Muscle of back (tissue), 13 donors: ENCODE measurements at places on chromosomes 16 and 17. TPM values are rescaled to one million over a fixed set of nuclear protein-coding genes. Genes with fewer than 3 reads are reported as not detected.
A peak's percentile ranks its signal among the peaks of the same experiment; 100 is the strongest.

The GNGT2 gene
- 0.50 TPM for polyA plus RNA-seq

The TELO2 gene
- 21.7 TPM for polyA plus RNA-seq

The TNFRSF13B gene
- polyA plus RNA-seq = 2.2 TPM

The MAF gene
- 29.7 TPM for polyA plus RNA-seq

The ABCA9 gene
- polyA plus RNA-seq = 14.0 TPM

The DHX8 gene
- 22.4 TPM for polyA plus RNA-seq

The SHISA6 gene
- polyA plus RNA-seq = 8.0 TPM

The BAHCC1 gene
- 10.7 TPM for polyA plus RNA-seq

The PDIA2 gene
- 0.50 TPM for polyA plus RNA-seq

The FA2H gene
- polyA plus RNA-seq = not detected

The ZNF423 gene
- polyA plus RNA-seq = 28.4 TPM

The VAT1L gene
- 1.9 TPM for polyA plus RNA-seq

The NAGS gene
- polyA plus RNA-seq = 0.38 TPM

The VMO1 gene
- polyA plus RNA-seq = 3.9 TPM

DNA sequence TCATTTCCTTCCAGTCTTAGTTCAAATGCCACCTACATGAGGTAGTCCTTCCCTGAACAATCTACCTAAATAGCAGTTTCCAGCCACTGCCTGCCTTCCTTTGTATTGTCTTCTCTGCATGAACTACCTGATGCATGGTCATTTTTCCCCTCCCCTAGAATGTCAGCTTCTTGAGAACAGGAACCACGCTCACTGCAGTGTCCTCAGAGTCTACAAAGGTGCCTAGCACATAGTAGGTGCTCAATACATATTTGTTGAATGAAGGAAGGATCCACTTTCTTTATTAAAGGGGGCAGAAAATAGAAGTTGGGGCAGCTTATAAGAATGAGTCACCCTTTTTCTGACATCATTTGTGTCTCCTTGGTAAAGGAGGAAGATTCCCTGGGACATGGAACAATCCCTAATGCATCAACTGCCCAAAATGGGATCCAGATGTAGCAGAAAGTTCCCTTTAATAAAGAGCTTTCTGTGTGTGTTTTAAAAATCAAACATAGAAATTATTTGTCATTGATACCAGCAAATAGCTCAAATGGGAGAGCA lies 4.4 kb upstream of the CYLD start:
- no peak for DNase-seq

DNA sequence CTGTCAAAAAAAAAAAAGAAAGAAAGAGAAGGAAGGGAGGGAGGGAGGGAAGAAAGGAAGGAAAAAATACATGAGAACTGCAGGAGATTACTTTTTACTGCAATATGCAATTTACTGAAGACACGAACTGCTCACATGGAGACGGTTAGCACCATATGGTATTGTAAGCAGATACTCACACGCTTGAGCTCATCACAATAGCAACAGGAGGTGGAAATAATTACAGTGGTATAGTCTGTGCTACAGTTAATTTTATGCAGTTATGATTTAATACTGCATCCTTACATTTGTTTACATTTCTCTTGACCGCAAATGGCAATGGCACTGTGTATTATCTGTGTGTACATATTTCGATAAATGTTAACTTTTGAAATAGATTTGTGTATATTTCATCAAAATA lies 21.4 kb upstream of the SLC46A1 start:
- no peak for DNase-seq

- peak; percentile 56 for DNase-seq
These were observed 34.5 kb downstream of the TBC1D16 start for GRCh38 chr17:80000981-80001775.

GRCh38 chr17:31321481-31321880 lies at the start of gene EVI2A:
Gene EVI2A (minus strand): TSS chr17:31321622. CDS start chr17:31319013, 2,609 bp downstream.
- peak; percentile 76 for DNase-seq

- no peak for DNase-seq
These were observed 16.6 kb downstream of the SOX8 start for GRCh38 chr16:998211-998610.

DNA sequence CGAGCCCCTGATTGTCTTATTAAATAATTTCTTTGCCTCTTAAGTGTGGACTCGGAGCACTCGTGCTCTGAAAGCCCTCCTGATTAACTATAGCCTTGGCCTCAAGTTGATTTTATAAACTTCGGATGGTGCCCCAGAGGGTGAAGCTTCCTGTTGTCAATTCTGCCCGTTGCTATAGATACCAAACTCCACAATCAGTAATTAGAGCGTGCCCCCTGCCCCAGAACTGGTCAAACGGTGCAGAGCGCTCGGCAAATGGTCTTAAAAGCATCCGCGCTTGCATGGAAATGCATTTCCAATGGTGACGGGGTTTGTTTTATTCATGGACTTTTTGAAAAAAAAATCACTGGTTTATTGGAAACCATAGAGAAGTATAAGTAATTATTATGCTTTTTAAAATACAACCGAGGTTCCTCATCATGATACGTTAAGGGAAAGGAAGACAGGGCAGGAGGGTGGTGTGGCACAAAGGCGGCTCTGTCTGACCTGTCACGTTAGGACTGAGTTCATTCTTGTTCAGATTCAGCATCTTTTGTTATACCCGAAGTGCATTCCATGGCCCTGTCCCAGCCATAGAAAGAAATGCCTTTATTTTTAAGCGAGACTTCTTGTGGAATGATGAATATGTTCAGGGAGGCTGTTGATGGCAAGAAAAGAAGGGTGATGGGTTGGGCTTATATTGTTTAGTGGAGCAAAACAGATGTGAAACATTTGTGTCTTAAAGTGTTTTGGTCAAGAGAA lies 476.4 kb downstream of the MAF start:
- no peak for DNase-seq

- peak; percentile 7 for DNase-seq
These were observed 154.2 kb upstream of the SHISA6 start for GRCh38 chr17:11086646-11087340.

DNA sequence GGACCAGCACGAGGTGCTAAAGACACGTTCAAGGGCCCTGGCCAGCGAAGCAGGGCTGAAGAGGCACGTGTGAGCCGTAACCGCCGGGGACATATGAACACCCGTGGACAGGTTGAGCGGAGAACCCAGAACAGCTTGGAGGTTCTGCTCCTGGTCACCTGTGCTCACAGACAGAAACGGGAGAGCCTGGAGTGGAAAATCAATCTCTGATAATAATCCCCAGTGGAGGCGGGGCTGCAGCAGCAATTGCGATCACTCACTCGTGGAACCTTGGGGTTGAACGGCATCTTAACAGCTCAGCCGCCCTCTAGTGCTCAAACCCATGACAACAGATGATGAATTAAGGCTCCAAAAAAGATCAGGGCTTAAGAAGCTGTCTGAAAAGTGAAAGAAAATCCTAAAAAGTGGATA lies 25.6 kb downstream of the WIPI1 start:
- no peak for DNase-seq

DNA sequence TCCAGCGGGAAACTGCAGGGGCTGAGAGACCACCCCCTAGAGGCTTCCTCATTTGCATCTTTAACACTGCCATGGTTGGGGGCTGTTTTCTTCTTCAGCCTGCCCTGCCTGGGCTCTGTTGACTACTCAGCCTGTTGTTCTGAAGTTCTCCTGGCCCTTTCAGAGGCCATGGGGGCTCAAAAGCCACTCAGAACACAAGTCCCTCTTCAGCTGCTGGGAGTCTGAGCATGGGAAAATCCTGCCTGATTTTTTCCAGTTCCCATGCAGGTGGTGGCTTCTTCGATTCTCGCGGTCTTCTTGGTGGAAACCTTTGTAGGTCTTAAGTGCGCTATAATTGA lies 36.3 kb downstream of the PLCG2 start:
- no peak for DNase-seq

DNA sequence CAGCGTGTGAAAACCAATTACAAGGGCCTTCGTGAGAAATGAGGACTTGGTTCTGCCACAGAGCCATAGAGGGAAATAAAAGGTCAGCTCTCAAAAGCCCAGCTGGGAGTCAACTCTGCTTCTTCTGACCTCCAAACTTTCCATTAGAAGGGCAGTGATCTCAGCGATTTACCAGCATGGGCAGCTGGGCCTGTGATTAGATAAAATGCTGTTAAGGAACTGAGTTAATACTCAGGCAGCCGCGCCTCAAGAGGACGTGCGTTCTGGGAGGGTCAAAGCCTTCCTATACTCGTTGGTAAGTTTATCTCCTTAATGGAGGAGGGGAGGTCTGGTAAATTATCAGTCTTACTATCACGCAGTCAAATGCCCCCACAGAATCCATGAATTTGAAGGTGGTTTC lies 480.2 kb upstream of the ERCC4 start:
- DNase-seq = no peak

DNA sequence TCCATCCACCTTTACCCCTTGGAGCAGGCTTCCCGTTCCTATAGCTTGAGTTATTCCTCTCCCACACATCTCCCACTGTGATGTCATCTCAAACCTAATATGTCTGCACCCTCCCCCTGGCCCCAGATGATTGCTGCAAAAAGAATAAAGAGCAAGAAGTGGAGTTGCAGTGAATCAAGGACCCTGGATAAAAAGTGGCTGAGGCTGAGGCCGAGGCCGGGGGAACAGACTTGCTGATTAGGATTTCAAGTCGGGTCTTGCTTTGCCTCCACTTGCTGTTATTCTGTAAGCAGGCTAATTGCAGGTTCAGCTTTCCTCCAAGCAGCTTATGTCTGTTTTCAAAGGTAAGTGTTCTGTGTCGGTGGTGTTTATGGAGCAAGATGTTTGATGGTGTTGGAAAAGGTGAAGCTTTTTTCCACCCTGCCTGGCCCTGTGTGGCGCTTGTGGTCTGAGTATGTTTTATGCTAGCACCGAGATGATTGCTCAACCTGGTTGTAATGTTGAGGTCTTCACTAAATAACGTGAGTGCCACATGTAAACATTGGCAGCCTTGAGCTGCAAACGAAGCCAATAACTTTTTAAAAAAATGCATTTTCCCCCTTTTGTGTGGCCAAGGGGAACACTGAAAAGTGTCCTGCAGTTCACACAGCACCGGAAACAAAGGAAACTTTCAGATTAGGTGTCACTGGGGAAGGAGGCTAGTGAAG lies 15.4 kb downstream of the HS3ST3B1 start:
- DNase-seq = no peak

- no peak for DNase-seq
These were observed 24.2 kb downstream of the MAP3K3 start for GRCh38 chr17:63646488-63646806.

DNA sequence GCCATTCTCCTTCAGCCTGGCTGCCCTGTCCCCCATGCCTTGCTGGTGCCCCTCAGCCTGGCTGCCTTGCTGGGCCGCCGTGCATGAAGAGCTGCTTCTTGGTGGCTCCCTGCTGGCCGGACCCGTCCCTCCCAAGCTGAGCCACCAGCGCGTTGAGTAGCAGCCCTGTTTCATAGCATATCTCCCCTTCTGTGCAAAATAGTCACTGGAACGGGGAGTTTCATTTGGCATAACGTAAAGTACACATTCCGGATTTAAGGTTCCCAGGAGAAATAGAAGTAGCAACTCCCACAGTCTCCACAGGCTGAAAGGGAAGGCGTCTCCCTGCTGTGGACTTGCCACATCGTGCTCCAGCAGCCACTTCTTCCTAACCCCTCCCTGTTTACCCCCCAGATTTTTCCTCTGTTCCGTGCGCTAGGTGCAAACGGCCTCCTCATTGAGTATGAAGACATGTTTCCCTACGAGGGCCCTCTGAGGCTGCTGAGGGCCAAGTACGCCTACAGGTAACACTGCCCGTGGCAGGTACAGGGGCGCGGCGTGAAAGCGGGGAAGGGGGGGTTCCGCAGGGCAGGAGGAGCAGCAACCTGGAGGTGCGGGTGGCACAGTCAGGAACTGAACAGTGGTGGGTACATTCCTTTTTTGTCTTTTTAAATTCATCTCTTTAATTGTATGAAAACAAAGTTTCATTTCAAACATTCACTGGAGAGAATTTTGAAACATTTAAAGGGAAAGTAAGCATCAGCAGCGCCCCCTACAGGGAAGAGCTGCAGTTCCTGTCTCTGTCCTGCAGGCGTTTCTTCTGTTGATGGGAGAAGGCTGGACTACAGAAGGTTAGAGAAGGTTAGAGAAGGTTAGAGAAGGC lies 5.8 kb upstream of the OGFOD3 start:
- no peak for DNase-seq

DNA sequence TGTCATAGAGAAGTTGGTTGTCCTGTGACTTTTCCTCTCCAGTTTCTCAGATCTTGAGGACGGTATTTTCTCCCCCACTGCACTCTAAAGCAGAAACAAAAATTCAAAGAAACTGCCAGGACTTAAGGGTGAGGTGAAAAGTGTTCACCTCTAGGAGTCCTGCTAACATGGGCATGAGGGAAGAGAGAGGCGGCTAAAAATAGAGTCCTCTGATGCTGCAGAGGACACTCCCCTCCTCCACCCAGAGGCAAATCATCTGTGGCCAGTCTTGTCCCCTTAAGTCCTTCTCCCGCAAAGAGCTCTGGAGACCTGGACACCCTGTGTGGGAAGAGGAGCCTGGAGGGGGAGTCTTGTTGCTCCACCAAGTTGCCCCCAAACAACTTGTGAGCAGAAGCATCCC lies 4.7 kb upstream of the DDX19A start:
- no peak for DNase-seq

DNA sequence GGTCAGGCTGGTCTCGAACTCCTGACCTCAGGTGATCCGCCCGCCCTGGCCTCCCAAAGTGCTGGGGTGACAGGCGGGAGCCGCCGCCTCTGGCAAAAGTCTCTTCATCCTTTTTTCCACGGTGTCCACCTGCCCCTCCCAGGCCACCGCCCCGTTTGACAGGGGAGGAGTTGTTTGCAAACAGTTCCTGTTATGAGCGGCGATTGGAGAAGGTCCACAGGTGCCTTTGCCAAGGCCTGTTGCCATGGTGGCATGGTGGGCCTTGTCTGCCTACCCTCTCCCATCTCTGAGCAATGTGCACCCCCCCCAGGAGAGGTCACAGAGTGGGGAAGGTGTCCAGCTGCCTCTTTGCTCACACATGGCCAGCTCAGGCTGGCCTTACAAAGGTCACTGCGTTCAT lies 16.0 kb upstream of the RAP1GAP2 start:
- DNase-seq = no peak

DNA sequence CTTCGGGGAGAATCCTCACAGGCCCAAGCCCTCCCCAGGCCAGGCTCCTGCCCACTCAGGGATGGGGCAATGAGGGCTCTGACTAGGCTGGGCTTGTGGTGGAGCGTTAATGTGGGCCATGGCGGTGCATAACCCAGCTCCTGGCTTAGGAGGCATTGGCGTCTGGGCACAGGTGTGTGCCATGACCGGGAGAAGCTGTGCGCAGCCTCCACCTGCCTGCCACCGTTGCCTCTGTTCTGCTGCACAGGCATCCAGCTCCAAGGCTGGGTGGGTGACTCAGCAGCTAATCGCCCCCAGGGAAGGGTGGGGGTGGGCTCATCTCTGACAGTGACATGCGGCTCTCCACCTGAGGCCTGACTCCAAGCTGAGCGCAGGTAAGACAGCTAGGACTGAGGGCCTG lies 3.5 kb upstream of the ARHGAP27 start:
- DNase-seq = no peak

- DNase-seq = no peak
These were observed 114.6 kb upstream of the MED13 start for GRCh38 chr17:62179525-62180161.
